ENCODE measurements at places on chromosomes 11 and 22.
A peak's percentile ranks its signal among the peaks of the same experiment; 100 is the strongest.

GRCh38 chr22:27748751-27749191 lies 52.8 kb downstream of the MN1 start:
- no peak for DNase-seq

GRCh38 chr11:74397501-74398243 lies 561 bp downstream of the PGM2L1 start:
- peak; percentile 28 for DNase-seq

- DNase-seq: no peak
Measured at GRCh38 chr11:44531116-44531504, 34.4 kb upstream of the CD82 start.

DNA sequence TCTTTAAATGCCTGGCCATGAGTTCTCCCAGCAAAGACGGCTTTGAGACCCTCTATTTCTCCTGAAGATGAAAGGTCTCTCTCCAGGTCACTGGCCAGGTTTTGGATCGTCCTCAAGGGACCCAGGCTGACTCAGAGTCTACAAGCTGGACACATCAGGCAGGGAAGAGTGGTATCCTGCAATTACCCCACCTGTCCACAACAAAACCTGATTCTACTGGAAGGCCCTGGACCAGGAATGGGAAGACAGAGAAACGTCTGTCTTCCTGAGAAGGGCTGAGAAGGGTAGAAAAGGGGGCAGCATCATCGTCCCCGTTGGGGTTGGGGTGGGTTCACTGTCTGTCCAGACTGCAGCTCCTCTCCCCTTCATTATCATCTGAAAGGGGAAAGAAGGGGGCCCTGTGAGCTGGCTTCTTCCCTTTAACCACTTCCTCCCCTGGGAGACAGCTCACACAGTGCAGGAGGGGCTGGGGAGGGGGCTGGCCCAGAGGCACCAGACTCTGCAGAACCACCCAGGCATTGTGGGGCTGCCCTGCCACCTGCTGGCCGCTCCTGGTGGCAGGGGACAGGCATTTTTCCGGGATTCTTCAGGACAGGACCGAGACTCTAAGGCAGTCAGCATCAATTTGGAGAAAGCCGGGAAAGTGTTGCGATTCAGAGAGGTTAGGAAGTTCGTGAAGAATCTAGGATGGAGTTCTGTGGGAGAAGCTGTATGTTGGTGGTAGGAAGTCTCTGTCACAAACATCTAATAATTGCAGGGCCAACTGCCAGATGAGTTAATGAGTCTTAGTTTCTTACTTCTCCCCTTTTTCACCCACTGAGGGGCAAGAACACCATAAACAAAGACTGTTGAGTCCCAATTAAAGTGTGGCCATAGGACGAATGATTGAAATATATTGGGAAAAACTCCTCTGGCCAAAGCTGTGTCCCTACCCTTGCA lies 57.6 kb downstream of the SYN3 start:
- DNase-seq: peak; percentile 37

GRCh38 chr11:35419184-35419829 lies at the start of gene SLC1A2:
TSS of gene SLC1A2 (minus strand) at chr11:35419558. CDS start at chr11:35418966, 592 bp downstream.
- no peak for DNase-seq

DNA sequence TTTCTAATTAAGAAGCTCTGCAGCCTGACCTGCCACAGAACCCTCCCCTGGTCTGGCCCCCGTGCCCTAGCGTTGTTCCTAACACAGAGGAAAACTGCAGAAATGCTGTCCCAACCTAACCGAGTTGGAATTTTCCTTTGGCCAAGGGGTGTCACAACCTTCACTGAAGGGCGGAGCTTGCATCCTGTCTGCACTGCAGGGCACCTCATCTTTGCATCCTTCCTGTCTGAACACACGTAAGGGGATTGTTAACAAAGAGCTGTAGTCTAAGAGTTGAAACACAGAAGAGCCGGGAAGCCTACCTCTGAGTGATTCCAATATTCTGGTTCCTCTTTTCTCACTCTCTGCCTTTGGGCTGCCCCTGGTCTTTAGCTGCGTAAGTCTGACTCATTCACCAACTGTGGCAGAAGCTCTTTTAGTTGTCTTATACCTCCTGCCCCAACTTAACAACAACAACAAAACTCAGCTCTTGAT lies 1.6 kb downstream of the DIXDC1 start:
- DNase-seq: peak; percentile 69
